T47D (cell line): ENCODE measurements at places on chromosomes 7 and 10.

DNA sequence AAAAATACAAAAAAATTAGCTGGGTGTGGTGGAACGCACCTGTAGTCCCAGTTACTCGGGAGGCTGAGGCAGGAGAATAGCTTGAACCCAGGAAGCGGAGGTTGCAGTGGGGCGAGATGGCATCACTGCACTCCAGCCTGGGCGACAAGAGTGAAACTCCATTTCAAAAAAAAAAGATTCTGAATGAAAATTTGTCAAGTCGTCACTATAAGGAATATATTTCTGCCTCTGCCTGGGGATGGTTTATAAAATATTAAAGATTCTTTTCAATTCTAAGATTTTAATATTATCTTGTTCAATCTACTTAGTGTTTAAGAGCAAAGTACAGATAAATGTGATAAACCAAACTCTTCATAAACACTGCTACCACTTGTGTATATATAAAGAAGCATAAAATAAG is 147.3 kb downstream of the NRBF2 start:
- DNase-seq: no peak

- DNase-seq: no peak
Observed at GRCh38 chr10:22750131-22750530, 35.8 kb upstream of the PIP4K2A start.

- DNase-seq: no peak
Observed at GRCh38 chr10:71394926-71395562, 1.7 kb upstream of the CDH23 start.

GRCh38 chr7:94352887-94353286 is 41.8 kb upstream of the COL1A2 start:
- DNase-seq: no peak

GRCh38 chr7:117777335-117778142 is 95.7 kb downstream of the CTTNBP2 start:
- DNase-seq: no peak

DNA sequence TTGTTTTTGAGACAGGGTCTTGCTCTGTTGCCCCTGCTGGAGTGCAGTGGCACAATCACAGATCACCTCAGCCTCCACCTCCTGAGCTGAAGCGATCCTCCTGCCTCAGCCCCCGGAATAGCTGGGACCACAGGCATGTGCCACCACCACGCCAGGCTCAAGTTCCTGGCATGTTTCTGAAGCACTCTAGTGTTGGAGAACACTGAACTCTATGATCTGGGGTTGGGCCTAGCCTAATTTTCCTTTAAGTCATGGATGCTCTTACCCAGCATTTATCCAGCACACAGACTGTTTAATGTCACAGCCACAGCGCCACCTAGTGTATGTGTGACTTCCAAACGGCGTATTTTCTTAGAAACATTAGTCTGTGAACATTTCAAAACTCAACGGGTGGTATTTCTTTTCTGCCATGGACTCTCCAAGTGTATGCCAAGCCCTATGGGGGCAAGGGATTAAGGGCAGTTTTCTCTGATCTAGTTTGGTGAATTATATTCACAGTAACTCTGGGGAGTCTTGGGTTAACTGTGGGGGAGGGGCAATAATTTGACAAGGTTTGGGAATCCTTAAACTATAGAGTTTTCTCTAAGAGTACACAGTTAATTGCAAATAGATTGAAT is 91.8 kb downstream of the CREM start:
- peak; percentile 87 for DNase-seq

- peak; percentile 86 for DNase-seq
Observed at GRCh38 chr10:7773845-7774801, 13.7 kb downstream of the KIN start.

DNA sequence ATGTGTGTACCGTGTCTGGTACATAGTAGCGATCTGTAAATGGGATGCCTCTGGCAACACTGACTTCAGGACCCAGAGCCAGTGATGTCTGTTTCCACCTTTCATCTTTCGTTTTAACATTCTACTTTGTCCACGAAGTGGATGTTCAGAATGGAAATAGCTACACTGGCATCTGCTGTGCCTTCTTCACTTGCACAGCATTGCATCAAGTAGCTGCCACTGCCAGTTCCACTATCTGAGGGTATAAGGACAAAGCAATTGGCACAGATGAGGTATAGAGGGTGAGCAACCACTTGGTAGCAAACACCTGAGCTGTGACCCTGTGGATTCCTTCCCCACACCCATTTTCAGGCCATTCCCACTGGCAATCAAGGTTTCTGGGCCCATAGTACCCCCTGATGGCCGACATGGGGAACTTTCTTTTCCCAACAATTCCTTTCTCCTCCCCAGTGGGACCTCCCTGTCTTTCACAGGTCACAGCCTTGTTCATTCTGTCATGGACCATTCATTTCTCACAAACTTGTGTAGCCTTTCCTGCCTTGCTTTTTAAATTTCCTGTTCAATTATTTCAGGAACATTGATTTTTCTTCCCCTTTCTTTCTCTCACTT is 4.0 kb downstream of the ITGA8 start:
- peak; percentile 25 for DNase-seq

GRCh38 chr10:126432507-126432906 is 44.2 kb upstream of the ADAM12 start:
- no peak for DNase-seq

DNA sequence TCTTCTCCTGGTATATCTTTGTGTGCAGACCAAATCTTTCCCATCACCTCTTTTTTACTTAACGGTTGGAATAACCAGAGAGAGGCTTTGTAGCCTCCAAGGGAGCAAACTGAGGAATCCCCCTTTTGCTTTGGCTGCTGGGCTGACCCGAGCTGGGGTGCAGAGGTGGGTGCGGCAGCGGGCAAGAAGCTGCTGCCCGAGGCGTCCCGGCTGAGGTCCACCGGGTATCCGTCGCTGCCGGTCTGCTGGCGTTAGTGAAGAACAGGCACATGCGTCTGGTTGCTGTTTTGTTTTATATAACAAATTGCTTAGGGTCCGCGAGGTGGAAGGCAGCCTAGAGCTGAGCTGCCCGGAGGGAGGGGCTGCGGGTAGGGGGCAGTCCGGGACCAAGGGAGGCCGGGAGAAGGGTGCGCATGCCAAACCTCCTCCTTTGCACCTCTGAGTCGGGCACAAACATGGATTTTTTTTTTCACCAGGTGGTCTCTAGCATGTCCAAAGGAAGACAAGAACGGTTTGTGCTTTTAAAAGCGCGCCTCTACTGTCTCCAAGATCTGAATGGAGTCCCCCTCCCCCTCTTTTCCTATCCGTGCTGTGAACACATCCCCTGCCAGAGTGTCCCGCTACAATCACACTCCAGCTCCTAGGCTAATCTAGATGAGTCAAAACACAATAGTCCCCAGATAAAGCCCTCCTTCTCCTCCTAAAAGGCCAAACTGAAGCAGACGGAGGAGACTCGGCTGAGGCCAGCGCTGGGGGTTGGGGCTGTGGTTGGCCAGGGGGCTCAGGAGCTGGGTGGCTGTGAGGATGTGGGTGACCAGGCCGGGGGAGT is 6.8 kb upstream of the GATA3 start:
- no peak for DNase-seq

DNA sequence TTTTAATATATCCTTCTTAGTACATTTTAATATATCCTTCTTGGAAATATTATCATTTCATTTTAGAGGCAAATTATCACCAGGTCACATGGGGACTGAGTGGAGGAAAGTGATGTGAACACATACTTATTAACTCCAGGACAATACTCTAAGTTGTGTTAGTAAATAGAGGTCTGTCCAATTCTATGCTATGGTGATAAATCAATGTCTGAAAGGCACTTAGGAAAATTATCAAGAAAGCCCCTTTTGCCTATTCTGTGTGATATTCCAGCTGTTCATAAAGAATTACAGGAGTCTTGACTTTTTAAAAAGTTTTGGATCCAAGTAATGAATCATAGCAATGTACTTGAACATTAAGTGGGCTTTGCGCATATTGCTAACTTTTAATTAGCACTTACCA is 88.5 kb downstream of the THSD7A start:
- no peak for DNase-seq

- no peak for DNase-seq
Observed at GRCh38 chr10:121338206-121338980, 259.9 kb downstream of the FGFR2 start.

- DNase-seq: no peak
Observed at GRCh38 chr10:71191551-71192076, 20.8 kb upstream of the UNC5B start.
